Activated effector memory CD4-positive, alpha-beta T cell treated with anti-CD3 and anti-CD28 coated beads, Interleukin-2, amount 50 U/mL, for 16 hours (primary cell): ENCODE measurements at places on chromosomes 2 and 18.

DNA sequence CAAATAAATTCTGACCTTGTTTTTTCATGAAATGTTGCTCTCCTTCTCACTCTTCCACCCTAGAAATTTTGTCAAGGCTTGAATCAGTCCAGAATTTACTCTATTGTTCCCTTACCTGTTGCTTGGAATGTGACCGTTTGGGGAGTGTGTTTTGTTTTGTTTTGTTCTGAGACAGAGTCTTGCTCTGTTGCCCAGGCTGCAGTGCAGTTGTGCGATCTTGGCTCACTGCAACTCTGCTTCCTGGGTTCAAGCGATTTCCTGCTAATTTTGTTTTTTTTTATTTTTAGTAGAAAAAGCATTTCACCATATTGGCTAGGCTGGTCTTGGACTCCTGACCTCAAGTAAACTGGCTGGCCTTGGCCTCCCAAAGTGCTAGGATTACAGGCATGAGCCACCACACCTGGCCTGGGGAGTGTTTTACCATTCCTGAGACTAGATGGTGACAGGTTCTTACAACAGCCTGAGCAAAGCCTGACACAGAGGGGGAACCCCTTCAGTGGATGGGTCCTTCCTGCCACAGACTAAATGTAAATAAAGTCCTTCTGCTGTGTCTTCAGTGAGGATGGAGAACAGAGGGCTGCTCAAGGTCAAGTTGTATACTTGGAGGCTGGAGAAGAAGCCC lies 52.0 kb downstream of the HAUS1 start:
- peak; percentile 64 for DNase-seq

DNA sequence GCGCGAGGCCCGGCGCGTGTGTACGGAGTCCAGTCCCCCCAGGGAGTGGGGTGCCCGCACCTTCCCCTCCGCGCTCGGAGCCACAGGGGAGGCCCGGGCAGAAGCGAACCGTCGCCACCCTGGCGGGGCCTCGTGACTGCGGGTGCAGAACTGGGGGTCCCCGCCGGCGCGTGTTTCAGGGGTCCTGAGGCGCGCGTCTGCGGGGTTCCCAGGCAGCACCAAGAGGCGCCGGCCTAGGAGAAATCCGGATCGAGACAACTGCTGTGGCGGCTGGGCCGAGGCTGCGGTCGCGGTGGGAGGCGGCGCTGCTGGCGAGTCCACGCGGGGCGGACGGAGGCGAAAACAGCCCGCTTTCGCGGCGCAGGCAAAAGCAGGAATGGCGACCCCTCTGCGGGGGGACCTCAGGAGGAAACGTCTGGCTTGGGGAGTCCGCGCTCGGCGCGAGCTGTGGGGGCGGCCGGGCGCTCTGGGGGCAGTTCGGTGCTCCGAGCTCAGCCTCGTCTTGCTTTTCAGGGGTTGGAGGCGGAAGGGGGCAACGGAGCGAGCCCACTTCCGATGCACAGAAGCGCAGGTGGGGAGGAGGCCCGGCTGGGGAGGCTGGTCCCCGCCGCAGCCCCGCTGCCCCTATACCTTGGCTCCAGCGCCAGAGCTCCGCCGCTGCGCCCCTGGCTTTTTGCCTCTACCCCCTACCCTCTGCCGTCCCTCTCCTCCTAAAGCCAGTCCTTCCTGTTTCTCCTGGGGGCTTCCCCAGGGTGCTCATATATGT lies 81.5 kb upstream of the LDLRAD4 start:
- DNase-seq = peak; percentile 72

DNA sequence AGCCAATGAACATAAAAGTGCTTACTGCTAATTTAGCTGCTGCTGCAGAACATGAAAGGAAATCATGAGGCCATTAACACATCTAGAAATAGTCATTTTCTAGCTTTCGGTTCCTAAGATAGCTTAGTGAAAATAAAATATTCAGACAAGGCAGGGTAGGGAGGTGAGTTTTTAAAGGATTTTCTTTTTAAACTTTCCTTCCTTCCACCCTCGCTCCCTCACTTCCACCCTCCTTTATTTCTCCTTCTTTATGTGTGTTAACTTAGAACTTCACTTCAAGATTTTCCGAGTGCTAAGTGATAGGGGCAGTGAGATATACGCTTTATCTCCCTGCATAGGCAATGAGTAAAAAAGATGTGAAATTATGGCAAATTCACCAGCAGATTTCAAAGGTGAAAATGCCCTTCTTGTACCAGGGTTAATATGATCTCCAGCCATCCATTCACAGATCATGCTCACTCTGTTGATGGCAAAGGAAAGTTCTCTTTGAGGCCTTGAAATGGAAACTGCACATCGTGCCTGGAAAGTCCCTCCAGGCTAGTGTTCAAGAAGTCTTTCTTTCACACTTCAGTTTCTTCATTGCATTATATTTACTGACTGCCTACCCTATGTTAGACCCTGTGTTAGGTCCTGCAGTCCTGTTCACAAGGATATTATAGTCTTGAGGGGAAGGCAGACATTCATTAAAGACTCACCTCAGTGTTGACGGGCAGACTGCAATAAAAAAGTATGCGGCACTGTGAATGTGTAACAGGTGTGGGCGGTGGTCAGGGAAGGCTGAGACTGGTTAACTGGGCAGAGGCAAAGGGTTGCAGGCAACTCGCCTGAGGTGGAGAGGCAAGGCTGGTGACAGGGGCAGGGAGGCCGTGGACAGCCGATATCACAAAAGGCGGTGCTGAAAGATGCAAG lies 200.8 kb downstream of the PLCL1 start:
- peak; percentile 67 for DNase-seq

DNA sequence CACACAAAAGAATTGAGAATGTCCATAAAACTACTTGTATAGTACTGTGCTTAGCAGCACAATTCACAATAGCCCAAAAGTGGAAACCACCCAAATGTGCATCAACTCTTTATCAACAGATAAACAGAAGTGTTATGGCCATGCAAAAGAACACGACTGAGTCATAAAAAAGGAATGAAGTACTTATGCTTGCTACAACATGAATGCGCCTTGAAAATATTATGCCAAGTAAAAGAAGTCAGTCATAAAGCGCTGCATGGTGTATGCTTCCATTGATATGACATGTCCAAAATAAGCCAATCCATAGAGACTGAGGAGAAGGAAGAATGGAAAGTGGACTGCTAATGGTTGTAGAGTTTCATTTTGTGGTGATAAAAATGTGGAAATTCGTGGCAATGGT lies 12.1 kb upstream of the MAP2 start:
- DNase-seq = no peak

- no peak for DNase-seq
Observed at GRCh38 chr2:206801418-206802189, 36.2 kb downstream of the FASTKD2 start.

- no peak for DNase-seq
Observed at GRCh38 chr2:84653302-84653701, 137.0 kb downstream of the DNAH6 start.

GRCh38 chr18:59874166-59874565 lies 25.6 kb upstream of the PMAIP1 start:
- no peak for DNase-seq

DNA sequence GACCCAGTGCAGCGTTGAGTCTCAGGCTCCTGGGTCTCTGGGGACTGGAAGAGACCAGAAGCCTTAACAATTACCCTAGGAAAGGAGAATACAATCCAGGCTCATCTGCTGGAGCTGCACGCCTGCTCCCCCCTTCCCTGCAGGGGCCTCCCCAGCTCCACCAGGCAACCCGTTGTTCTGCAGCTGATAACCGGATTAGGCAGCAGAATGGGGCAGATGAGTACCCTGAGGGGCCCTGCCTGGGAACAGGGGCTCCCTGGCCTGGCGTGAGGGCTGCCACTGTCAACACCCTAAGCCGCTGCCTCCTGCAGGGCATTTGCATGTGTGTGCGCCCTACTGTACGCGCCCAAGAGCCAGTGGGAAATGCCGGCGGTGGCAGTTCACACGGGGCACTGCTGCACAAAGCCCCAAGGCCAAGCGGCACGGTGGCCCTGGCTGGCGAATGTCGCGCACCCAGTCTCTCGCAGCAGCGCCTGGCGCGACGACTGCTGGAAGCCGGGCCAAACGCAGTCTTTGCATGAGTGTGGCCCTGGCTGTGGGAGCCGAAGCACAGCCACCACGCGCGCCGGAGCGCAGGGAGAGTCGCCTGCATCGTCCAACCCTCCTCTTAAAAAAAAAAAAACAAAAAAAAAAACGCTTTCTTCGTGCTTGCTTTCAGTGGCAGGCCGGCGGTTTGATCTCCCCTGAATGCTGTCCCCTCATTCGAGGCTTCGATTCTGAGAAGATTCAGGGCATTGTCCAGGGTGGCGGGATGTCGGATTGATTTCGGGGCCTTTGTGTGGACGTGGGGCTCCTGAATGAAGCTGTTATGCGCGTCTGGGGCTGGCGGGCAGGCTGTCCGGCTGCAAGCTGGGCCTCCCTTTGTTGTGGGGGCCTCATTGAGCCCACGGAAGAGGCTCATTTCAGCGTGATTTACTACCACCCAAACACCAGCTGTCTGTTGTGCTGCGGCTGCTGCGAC lies 63.8 kb downstream of the SETBP1 start:
- no peak for DNase-seq

GRCh38 chr2:134362152-134362668 lies 108.3 kb downstream of the MGAT5 start:
- DNase-seq = no peak

DNA sequence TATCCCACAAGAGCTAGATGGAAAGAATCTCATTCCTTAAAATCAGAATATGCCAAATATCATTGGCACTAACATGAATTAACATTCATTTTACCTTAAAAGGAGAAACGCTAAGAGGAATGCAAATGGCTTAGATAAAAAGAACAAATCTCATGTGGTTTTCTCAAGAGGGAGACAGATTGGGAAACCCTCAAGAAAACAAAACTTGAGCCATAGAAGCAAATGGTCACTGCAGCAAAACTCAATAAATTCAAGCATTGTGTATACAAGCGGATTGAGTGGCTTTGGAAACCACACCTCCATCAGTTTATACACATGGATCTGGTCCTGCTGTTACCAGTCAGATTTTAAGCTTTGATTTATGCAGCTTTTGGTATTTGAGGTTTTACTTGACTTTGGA lies 1331.8 kb upstream of the ZEB2 start:
- no peak for DNase-seq

DNA sequence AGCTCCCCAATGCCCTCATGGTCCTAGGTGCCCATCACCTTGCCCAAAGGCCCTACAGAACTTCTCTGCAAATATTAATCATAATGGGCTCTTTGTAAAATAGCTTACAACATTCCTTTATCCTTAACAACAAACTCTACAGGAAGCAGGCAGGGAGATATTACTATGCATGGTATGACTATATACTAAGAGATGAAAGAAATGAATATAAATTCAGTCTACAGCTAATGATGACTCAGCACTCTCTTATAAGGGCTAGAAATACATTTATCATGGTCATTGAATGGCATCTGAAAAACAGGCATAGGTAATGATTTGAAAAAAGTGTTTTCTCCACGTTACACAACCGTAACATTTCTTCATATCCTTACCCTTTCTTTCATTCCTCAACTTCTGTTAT lies 254.8 kb upstream of the DSEL start:
- no peak for DNase-seq

- DNase-seq = no peak
Observed at GRCh38 chr2:200962811-200963123, 693 bp downstream of the ORC2 start.

DNA sequence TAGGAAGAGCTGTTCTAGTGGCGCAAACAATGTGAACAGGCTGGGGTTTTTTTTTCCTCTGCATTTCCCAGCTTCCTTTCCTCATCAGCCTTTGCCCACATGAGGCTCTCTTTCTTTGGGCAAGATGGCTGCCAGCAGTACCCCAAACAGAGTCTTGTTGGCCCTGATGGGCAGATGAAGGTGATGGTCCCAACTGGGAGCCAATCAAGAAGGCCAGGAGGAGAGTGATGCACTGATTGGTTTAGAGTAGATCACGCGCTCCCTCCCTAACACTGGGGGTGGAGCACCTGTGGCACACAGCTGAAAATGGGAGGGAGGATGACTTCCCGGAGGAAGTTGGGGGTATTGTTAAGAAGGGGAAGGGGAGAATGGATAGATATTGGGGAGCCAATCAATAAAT lies 96.3 kb upstream of the FZD7 start:
- no peak for DNase-seq

DNA sequence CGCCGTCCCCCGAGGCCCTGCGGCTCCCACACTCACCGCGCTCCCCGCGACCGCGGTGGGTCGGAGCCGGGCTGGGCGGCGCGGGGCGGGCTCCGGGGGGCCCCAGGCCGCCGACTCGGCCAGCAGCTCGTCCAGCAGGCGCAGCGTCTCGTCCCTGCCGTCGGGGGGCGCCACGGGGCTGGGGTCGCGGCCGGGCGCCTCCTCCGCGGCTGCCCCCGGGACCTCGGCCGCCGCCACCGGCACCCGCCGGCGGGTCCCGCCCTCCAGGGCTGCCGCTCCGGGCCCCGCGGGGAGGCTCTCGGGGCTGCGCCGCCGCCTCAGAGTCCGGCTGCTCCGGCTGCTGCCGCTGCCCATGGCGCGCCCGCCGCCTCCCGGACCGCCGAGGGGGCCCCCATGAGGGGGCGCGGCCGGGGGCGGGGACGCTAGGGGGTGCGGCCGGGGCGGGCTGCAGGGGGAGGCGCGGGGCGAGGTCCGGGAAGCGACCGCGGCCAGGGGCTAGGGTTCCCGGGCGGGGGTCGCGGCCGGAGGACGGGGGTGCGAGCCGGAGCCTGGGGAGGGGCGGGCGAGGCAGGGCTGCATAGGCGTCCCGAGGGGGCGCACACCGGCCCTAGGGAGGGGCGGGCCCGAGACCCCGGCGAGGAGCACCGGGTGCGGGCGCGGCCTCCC lies at the start of gene CYS1:
Gene CYS1, minus strand, starts transcription at position 542 of the 666 bp plus-strand sequence. Its CDS starts 188 bp downstream, at position 354.
- DNase-seq = no peak

- no peak for DNase-seq
Observed at GRCh38 chr2:240255811-240256703, 115.6 kb upstream of the OTOS start.

DNA sequence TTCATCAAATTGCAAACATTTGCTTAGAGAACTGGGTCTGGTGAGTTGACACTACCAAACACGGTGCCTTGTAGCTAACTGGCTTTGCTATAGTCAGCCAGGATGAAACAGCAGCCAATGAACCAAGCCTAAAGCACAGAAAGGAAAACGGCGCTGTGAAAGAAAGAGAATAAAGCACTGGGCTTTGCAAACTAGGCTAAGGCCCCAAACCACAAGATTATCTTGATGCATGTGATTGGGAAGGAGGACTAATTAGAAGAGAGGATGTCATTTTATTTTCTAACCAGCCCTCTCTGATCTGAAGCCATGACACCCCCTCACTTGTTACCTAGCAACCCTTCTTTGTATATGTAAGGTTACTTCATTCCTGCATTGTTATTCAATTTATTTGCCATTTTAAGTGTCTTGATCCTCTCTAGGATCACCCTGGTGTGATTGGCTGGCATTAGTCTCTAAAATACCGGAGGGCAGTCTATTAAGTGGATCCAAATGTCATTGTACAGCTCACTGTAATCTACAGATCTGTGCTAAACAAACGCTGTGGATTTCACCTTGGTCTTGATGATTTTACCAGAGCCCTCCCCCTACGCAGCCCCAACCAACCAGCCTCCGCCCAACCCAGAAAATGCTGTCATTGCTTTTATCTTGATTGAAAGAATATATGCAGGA lies 395.4 kb upstream of the ACVR2A start:
- peak; percentile 80 for DNase-seq

- DNase-seq = no peak
Observed at GRCh38 chr2:20992201-20992711, 51.6 kb downstream of the APOB start.

- DNase-seq = no peak
Observed at GRCh38 chr2:240896871-240897692, 1.1 kb upstream of the MAB21L4 start.
